ENCODE measurements at places on chromosomes 6 and 20. TPM values are rescaled to one million over a fixed set of nuclear protein-coding genes. Genes with fewer than 3 reads are reported as not detected.

TEAD3 gene
- 91.8 TPM for total RNA-seq

SFT2D1 gene
- total RNA-seq: 26.6 TPM

PSMB1 gene
- total RNA-seq: 140 TPM

ADGRF4 gene
- total RNA-seq: 1.3 TPM

ACSS1 gene
- 4.0 TPM for total RNA-seq

DNA sequence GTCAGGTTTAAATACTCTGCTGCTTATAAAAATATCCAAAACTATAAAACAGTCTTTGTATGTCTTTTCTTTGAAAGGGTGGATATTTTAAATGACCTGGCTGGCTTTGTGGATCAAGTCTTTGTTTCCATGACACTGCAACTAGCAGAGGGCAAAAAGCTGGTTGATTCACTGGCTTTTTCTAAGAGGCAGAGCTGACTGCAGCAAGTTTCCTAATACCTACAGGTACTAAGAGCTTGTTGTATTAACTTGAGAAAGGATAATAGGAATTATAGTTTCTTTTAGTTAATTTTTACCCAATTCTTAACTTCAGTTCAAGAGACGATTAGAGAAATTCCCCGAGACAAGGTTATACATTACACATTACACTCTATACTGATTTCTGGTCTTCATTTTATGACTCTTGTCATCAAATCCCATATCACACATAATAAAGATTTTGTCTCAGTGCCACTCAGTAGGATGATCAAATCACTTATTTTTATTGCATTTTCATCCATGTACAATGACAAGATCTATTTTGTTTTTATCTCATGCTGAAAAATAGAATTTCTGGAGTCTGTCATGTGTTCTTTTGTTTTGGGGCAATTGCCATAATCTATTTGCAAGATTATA lies 120.1 kb upstream of the RIMS1 start:
- no peak for DNase-seq

NRN1 gene
- not detected for total RNA-seq

FHL5 gene
- total RNA-seq: 4.5 TPM

- no peak for DNase-seq
Observed at GRCh38 chr6:166257911-166258318, 50.3 kb downstream of the PRR18 start.

All from mesothelial cell of epicardium (in vitro differentiated cells).